Uterus (tissue), 4 donors: ENCODE measurements at places on chromosomes 2 and 18. TPM values are rescaled to one million over a fixed set of nuclear protein-coding genes. Genes with fewer than 3 reads are reported as not detected.
A peak's percentile ranks its signal among the peaks of the same experiment; 100 is the strongest.

The PCARE gene
- not detected for total RNA-seq

The BMP10 gene
- total RNA-seq: not detected

The SOX11 gene
- total RNA-seq: not detected

The TMEM247 gene
- total RNA-seq: not detected

The ARHGEF4 gene
- 7.9 TPM for total RNA-seq

The VIL1 gene
- 0.28 TPM for total RNA-seq

The RAX gene
- not detected for total RNA-seq

The RRM2 gene
- not detected for total RNA-seq

- DNase-seq: peak; percentile 84
These were observed 8.1 kb downstream of the LBH start for GRCh38 chr2:30239308-30239985.

DNA sequence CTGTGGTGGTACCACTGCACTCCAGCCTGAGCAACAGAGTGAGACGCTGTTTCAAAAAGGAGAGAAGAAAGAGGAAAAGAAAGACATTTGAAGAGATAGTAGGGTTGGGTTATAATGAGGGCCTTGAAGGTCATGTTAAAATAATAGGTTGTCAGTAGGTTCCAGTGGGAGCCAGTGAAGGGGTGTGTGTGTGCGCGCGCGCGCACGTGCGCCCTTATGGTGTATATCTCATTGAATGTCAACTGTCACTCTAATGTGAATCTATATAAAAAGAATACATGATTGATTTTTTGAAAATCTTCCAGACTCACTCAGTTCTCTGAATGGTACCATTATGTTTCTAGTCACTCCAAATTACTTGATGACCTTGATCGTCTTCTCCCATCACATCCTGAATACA is 9.1 kb downstream of the ZCCHC2 start:
- no peak for DNase-seq

DNA sequence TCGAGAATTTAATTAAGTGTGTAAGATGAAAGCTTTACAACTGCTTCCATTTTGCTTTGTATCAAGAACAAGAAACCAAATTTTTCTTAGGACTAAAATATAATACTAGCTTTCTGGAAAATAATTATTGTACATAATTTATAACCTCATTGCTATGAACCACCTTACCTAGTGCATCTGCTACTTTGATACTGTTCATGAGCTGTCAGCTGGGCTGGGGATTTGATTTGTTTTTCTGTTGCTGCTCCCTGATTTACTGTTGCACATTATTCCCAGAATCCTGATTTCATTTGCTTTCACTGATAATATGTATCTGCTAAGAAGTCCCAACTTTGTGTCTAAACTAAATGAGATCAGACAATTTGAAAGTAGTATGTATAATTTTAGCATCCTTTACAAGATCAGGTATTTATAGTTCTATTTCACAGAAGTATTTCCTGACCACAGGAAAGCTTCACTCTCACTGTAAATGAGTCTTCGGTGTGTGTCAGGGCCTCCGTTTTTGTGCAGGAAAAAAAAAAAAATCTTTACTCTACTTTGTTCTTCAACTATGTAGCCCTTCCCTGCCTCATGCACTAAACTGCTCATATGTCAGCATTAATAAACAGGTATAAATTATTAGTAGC is 105.6 kb upstream of the CCDC150 start:
- no peak for DNase-seq

GRCh38 chr2:158756976-158757375 is 38.1 kb upstream of the DAPL1 start:
- no peak for DNase-seq

DNA sequence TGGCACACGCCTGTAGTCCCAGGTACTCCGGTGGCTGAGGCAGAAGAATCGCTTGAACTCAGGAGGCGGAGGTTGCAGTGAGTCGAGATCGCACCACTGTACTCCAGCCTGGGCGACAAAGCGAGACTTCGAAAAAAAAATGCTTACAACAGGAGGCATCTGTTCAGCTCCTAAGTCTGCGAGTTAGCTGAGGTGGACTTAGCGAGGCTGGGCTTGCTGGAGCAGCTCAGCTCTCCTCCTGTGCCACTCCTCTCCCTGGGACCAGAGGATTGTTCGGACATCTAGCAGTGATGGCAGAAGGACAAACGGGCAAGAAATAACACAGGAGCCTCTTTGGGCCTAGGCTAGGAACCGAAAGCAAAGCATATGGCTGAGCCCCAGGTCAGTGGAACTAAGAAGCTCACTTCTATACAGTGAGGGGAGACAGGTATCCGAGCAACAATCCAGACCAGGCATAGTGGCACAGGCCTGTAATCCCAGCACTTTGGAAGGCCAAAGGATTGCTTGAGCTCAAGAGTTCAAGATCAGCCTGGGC is 260.1 kb downstream of the GLI2 start:
- no peak for DNase-seq

DNA sequence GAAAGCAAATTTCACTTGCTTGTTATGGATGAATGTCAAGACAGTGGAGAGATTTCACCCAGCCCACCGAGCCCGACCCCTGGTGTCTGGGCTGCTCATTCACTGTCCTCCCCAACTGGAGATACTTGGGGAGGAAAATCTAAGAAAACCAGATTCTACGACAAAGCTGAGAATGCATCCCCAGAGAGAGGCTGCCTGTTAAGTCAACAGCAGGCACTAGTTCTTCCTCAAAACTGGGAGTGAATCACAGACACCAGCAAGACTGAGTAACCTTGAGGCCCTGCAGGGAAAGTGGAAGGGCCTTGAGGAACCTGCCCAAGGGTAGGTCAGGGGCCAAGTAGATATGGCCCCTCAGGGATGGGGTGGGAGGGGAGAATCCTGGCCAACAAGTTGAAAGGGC is 34.2 kb upstream of the MLPH start:
- DNase-seq: no peak

DNA sequence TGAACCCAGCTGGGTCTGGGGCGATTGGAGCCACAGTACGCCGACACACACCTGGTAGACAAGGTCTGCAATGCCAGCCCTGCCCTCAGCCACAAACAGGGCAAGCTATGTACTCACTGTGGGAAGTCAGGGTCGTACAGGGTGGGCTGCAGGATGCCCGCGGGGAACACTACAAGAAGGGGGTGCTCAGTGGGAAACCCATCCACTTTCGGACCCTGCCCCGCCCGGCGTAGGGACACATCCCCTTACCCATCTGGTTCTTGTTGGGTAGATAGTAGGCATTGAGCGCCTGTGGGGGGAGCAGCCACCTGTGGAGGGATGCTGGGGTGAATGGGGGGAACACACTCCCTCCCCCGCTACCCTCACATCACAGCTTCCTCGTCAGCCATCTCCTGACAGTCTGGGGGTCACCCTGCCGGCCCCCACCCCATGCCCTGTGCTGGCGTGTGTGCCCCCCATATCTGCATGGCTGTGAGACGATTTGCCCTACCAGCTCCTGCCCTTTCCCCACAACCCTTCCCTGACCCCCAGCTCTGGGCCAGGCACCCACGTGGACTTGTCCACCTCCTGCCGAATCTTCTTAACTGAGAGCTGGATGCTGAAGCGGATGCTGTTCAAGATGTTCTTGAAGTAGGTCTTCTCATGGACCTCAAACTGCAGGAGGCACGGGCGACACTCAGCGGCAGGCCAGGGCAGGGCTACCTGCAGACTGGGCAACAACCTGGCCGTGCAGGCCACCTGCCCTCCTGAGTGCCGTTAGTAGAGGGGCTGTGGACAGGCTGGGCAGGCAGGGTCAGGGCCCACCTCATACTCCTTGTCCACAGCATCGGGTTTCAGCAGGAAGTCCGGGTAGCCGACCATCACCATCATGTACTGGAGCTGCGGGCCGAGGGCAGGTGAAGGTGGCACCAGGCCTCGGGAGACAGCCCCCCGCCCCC is 5.1 kb downstream of the ECEL1 start:
- DNase-seq: no peak

DNA sequence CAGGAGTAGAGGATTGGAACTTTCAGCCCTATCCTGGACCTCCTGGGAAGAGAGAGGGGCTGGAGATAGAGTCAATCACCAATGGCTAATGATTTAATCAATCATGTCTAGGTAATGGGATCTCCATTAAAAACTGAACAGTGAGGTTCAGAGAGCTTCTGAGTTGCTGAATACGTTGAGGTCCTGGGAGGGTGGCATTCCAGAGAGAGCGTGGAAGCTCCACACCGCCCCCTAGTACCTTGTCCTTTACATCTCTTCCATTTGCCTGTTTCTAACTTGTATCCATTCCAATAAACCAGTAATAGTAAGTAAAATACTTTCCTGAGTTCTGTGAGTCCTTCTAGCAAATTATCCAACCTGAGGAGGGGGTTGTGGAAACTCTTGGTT is 101.7 kb downstream of the B3GNT2 start:
- no peak for DNase-seq

- DNase-seq: no peak
These were observed 294.0 kb downstream of the DSC3 start for GRCh38 chr18:30748541-30748940.

- DNase-seq: no peak
These were observed 67.7 kb downstream of the MCFD2 start for GRCh38 chr2:46847726-46848412.

DNA sequence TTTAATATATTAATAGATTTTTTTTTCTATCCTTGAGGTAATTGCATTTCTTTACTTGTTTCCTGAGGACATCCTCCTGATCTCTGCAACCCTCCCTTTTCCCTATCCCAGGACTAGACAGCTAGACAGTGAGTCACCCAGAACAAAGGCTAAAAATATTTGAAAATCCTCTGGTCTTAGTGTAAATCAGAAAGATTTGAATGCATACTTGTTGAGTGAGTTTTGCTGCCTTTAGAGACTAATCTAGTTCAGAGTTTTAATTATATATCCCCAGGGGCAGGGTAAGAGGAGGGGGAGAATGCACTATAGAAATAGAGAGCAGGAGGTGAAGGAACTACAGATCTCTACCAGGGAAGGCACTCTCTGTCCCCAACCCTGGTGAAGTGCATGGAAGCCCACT is 202.3 kb upstream of the TCF4 start:
- DNase-seq: no peak

DNA sequence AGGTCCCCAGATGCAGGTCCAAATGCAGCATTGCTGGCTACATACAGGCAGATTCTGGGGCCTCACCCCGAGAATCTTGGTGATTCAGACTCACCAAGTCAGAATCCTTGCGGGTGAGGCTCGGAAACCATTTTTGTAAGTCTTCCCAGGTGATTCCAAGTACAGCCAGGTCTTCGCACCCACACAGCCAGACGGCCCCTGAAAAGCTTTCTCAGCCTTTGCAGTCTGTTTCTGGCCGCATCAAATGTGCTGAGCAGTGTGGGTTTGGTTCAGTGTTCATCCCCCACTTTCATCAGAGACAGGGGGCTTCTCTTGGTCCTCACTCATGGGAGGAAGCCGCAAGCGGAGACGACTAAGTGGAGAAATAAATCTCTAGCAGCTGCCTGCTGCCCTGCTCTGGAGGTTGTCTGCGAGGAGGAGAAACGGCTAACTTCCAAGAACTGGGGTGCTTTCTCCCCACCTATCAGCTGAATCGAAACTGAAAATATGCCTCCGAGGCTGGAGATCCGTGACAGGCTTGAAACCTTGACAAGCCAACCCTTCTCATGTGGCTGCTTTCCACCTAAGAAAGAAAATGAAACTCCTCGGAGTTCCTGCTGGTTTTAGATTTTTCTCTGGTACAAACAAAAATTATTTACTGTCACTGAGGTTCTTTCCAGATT is 8.9 kb upstream of the TMEM185B start:
- DNase-seq: peak; percentile 22

DNA sequence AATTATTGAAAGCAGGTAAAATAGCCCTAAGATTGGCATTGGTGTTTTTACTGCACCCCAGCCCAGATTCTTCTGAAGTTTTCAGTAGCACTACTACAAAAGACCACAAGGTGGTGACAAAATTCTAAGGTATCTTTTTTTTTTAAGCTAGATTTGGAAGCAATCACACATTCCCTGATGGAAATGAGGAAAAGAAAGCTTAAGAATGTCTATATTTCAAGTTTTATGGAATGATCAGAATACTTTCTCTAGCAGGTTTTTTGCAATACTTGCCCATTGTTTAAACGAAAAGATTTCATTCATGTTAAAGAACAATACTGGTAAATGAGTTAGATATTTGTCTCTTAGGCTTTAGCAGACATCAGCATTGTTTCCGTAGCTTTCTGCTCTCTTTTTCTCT is 32.1 kb upstream of the ZNF638 start:
- no peak for DNase-seq
